ENCODE measurements at places on chromosomes 2 and 18.

DNA sequence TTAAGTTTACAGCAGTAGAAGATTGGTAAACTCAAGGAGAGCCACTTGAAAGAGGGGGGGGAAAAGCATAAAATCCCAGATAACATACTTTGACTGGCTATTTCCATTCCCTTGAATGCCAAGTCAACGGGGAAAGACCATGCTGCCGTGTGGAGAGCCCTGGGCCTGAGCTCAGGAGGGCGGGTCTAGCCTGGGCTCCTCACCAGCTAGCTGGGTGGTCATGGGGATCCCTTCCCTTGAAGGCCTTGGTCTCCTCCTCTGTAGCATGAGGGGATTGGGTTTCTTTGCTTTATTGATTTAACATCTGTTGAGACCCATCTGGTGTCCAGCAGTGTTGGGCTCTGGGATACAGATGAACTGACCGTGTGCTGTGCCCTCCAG lies 35.0 kb downstream of the TEX51 start:
- DNase-seq: no peak

GRCh38 chr2:191204433-191204832 lies 40.8 kb upstream of the MYO1B start:
- DNase-seq: no peak

DNA sequence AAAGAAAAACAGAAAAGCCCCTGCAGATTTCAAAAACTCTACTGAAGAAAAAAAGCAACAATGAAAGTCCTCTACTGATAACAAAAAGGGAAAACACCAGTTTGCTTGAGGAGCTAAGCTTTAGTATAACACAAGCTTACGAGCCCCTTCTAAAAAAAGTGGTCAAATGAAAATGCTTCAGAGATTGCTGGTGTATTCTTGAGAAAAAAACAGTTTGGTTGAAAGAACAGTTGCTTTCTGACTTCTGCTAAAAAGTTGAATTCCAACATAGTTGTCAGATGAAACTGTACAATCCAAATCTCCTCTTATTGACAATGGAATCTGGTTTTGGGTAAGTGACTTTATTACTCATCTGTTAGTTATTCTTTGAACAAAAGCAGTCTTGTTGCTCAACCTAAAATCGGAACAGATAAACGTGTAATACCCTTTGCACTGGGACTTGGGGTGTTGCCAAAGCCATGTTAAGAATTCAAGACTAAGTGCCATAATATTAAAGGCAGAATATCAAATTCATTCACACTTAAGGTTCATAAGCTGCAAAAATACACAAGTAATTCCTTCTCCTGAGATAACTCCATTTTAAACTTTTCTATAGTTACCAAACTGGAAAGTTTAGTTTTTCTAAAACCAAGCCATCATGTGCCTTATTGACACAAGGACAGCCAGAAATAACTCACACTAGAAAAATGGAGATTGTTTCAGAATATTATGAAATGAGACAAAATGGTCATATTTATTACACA lies 45.3 kb upstream of the SPAG16 start:
- no peak for DNase-seq

GRCh38 chr2:123366239-123366837 lies 658.7 kb upstream of the CNTNAP5 start:
- no peak for DNase-seq

DNA sequence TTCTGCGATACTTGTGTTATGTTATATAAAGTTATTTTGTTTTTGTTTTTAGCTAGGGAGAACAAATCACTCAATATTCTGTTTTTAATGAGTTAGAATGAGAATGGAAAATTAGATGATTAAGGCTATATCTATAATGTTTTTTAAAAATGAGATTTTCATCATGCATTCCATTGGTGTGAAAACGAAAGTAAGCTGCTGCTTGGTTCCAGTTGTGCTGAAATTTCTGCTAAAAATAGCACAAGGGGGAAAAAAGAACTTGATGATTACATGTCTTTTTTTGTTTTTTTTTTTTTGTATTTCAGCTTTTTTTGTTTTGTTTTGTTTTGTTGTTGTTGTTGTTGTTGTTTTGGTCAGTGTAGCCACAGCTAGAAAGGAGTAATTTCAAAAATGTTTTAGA lies 242.6 kb upstream of the KCNJ3 start:
- no peak for DNase-seq

GRCh38 chr2:12087671-12088380 lies 341.4 kb downstream of the LPIN1 start:
- no peak for DNase-seq

All from activated CD4-positive, alpha-beta T cell treated with anti-CD3 and anti-CD28 coated beads, Interleukin-2, amount 50 U/mL, for 4 hours (primary cell).